Uterus (tissue), 4 donors: ENCODE measurements at places on chromosomes 7 and 10. TPM values are rescaled to one million over a fixed set of nuclear protein-coding genes. Genes with fewer than 3 reads are reported as not detected.

GRCh38 chr7:91080351-91080750 lies 183.9 kb upstream of the FZD1 start:
- DNase-seq, result no peak

The TBX20 gene
- not detected for total RNA-seq

DNA sequence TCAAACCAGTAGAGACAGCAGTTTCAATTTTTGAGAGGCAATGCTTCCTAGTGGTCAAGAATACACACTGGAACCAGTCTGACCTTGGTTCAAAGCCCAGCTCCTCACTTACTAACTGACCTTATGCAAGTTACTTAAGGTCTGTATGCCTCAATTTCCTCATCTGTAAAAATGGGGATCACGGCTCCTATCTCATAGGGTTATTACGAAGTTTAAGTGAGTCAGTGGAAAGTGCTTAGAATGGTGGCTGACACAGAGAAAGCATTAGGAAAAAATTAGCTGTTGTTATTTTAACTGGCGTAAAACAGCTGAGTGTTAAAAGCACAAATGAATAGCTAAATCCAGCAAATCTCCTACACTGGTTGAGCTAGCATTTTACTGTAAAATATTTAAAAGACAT lies 162.4 kb upstream of the LAMB4 start:
- no peak for DNase-seq

GRCh38 chr7:112828696-112829095 lies 38.5 kb upstream of the TMEM168 start:
- DNase-seq, result no peak

The AKR1C3 gene
- total RNA-seq, result 23.4 TPM

The H2BK1 gene
- total RNA-seq, result not detected

DNA sequence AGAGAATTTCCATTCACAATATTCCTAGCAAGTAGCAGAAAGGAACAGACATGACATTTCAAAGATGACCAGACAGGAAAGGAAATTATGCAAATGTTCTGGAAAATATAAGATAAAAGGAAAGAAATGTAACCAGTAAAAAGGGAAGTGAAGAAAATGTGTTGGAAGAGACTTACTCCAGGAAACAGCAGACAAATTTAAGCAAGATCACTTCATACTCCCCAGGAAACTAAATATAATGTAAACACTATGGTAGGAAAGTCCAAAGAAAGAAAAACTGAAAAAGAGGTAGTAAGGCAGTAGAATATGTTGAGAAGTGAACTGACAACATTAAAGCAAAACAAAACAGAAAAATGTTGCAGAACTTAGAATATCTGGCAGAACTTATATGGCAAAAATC lies 6.4 kb upstream of the ST8SIA6 start:
- DNase-seq, result no peak

GRCh38 chr10:101291331-101292193 lies 62.3 kb upstream of the LBX1 start:
- DNase-seq, result no peak

DNA sequence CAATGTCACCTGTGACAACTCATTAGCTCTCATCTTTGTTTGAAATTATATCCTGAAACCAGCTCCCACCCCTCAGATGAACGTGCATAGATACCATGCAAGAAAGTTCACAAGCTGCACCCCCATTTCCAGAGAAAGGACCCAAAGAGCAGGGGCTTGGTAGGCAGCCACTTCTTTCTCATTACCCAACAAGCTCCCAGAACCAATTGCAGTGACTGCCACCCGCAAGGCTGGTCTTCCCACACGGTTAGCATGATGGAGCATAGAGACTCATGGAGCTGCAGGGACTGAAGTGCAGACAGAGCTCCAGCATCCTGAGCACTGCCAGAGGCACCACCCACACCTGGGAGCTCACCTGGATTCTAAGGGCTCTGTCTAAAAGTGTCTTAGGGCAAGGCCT lies 28.5 kb downstream of the FRMPD2 start:
- no peak for DNase-seq

DNA sequence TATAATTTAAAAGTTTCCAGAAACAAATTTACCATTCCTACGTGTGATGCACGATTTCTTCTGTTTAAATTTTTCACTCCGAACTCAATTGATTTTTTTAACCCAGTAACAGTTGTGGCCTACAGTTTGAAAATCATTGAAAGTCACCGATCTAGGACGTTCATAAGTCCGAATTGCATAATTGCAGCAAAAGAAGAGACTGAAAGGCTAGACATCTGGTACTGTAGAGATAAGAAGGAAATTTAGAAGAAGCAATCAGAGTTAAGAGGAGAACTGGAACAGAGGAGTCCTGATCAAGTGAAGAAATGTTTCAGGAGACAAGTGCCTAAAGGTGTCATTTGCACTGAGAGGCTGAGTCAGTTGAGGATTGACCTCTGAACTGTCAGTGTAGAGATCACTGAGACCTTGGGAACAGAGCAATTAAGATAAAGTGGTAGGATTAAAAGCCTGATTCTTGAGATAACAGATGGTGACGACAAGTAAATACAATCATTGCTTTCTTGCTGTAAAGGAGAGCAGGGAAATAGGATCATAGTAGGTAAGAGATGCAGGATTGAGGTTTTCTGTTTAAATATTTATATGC lies 73.5 kb downstream of the ZFAND4 start:
- no peak for DNase-seq

DNA sequence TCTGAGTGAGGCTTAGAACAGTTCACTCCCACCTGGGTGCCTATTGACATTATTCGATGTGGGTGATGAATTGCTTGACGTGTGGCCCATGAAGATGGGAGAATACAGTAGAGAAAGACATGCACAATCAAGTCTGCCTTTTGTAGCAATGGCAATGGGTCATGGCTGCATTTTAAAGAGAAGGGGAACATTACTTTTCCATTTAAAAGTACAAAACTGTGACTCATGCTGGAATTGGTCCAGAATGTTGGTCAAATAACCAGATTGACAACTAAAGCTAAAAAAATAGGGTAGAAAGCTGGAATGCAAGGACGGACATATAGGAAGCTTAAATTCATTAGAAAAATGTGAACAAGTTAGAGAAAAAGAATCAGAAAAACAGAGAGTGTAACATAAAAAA lies 104.1 kb upstream of the SLC25A13 start:
- no peak for DNase-seq

DNA sequence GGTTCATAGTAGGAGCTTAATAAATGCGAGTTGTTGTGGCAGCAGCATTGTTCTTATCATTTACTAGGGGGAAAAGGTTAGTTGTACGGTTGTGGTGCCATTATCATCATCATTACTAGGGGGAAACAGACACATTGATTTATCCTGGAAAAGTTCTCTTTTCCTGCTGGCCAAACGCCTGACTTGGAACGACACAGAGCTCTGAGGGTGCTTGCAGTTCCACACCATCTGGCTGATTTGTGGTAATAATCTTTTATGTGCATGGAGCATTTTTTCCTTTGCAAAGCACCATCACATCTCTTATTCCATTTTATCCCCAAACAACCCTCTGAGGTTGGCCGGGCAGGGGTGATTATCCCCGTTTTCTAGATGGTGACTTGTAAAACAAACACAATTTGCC lies 219.4 kb downstream of the BUB3 start:
- no peak for DNase-seq

DNA sequence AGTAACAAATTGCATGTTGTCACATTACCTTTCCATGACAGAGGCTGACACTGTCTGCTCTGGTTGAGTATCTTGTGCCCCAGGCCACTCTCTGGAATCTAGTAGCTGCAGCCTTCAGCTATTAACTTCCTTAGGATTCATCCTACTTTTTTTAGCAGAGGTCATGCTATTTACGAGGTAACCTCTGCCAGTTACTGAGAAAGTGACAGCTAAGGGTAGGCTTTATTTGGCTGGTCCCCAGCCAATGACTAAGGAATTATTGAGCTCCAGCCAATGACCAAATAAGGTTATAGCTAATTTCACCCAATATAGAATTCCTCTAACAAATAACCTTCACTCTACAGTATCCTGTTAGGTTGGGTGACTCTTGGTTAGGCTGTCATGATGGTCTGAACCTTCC lies 1361.7 kb downstream of the XPNPEP1 start:
- no peak for DNase-seq

- no peak for DNase-seq
Observed at GRCh38 chr7:36217211-36217960, 64.3 kb downstream of the EEPD1 start.

- DNase-seq, result no peak
Observed at GRCh38 chr10:13337827-13338196, 10.3 kb downstream of the SEPHS1 start.

The ELOVL3 gene
- total RNA-seq, result not detected

DNA sequence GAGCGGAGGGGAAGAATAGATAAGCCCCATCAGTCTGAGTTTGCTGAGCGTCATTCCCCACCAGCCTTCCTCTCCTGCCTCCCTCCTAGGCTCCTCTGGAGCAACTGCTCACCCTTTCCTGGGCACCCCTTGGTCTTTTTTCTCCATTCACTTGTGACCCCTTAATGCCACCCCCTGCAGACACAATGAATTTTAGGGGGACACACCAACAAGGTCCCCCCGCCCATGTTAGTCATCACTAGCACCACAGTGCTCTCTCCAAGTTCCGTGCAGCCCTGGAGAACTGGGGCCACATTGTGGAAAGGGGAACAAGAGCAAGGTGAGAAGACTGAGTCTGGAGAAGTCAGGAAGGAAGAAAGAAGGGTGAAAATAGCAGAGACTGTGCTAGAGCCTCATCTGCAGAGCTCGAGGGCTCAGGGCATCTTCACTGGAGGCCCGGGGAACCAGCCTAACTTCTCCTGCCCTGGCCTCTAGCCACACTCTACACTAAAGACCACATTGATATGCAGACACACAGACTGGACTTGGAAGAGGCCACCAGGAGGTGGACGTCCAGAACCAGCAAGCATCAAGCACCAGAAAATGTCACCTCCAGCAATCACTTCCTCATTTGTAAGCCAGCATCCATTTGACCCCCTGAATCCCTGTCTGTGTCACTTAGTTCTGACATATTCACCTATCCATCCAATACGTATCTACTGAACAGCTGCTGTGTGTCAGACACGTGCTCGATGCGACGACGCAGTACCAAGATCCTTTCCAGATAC lies 17.5 kb downstream of the RGR start:
- no peak for DNase-seq

The ZNF800 gene
- 19.7 TPM for total RNA-seq

DNA sequence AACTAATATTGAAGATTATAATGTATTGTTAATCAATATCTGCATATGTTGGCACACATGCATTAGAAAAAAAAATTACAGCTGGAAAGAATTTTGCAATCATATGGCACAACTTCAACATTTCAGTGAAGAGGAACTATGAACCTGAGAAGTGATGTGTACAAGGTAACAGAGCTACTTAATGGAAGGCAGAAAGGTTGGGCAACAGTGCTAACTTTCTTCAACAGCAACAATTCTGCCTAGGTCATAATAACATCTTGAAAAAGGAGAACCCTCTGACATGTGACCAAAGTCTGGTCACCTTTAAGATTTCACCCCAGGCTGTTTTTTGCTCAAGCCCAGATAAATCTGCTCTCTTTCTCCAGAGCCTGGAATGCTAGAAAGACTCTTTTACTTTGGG lies 47.9 kb upstream of the SKAP2 start:
- DNase-seq, result no peak

The CAV2 gene
- total RNA-seq, result 33.3 TPM

The AKR1C1 gene
- 60.9 TPM for total RNA-seq

The AZGP1 gene
- total RNA-seq, result not detected

The GDF10 gene
- total RNA-seq, result 4.6 TPM

DNA sequence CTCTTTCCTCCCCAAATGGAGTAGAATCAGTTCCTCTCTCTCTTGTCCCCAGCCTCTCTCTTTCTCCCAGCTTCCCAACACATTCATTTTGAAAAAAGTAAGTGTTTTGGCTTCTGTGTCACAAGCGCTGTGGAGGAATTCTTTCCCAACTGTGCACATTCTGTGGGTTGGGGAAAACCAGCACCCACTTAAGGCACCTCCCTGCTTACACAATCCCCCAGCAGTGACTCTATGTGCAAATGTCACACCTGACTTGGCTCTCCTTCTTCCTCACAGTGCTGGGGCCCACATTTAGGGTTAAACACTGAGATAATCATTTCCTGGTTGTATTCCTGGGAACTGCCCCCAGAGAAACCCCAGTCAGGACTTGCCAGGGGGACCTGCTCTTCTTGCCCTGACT lies 358.1 kb upstream of the ZNF32 start:
- DNase-seq, result no peak

- DNase-seq, result no peak
Observed at GRCh38 chr10:98312349-98312748, 44.4 kb upstream of the LOXL4 start.

- DNase-seq, result no peak
Observed at GRCh38 chr10:23742368-23742767, 303.5 kb downstream of the OTUD1 start.

DNA sequence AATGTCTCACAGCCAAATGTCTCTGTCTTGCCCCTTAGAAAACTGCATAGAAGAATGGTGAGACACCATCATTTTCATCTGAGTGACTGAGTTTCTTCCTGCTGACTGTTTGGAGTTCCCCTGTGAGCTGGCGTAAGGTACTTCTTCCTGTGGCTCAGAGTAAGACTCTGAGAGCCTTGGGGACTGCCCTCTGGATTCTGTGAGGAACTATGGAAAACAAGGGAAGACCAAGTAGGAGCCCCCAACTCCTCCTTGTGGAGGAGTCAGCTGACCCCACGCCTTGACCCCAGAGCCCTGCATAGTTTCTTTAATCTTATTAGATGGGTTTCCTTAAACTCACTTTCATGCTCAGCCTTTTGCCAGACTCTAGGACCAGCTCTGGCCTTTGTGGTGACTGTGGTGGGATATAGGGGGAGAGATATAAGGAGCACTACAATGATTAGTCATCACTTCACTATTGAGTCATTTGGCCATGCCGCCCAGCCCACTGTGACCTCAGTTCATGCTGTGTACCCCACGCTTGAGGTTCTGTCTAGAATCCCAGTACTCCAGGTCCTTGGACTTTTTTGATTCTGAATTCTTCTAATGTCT lies 51.8 kb upstream of the FAM133B start:
- DNase-seq, result no peak

The SLC18A2 gene
- total RNA-seq, result 0.26 TPM

GRCh38 chr10:75507469-75507868 lies 76.0 kb downstream of the LRMDA start:
- DNase-seq, result no peak

The CHPF2 gene
- 32.6 TPM for total RNA-seq

The GPR15LG gene
- total RNA-seq, result not detected

The CCDC126 gene
- 29.1 TPM for total RNA-seq

The PRLHR gene
- 2.3 TPM for total RNA-seq

The IGFBP3 gene
- 202 TPM for total RNA-seq

GRCh38 chr10:114874827-114875411 lies 53.3 kb downstream of the FHIP2A start:
- peak; percentile 29 for DNase-seq

GRCh38 chr7:21903020-21903786 lies 42.5 kb downstream of the CDCA7L start:
- no peak for DNase-seq

DNA sequence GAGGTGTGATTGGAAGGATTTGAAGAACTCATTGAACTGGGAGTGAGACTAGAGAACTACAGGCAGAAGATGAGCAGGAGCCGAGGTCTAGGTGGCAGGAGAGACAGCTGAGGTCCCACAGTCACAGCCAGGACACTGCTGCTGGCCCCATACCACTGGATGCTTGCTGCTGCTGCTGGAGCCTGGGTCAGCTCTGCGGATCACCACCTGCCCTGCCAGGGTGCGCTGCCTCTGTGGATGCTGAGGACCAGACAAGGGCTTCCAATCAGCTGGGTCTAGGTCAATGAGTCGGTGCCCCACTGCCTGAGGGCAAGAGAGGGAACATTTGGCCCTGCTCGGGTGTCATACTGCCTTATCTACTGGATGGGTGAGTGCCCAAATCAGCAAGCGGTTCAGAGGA lies 94.4 kb downstream of the FRMD4A start:
- DNase-seq, result no peak
